ENCODE measurements at places on chromosomes 2 and 18. TPM values are rescaled to one million over a fixed set of nuclear protein-coding genes. Genes with fewer than 3 reads are reported as not detected.

Gene CENPA
- total RNA-seq, result 0.31 TPM

Gene CFAP210
- 0.40 TPM for total RNA-seq

Gene PRSS56
- not detected for total RNA-seq

Gene VAMP5
- 71.2 TPM for total RNA-seq

Gene RMND5A
- 43.6 TPM for total RNA-seq
